ENCODE measurements at places on chromosomes 7 and 10.
A peak's percentile ranks its signal among the peaks of the same experiment; 100 is the strongest.

- no peak for DNase-seq
Measured at GRCh38 chr10:122112021-122112616, 123.2 kb downstream of the TACC2 start.

DNA sequence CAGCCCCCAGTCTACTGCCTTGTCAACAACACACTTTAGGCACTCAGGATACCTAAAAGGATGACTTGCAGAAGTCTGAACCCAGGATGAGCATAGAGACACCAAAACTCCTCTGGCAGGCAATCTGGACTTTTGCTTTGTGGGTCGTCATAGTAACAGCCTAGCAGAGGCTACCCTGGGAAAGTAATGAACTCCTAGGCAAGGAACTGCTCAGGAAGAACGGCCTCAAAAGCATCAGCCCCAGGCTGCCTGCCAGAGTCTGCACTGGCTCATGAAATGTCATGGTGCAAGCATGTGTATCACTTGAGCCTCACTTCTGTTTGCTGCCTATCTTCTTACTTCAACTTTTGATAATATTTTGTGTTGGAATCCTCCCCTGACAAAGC lies 715.1 kb downstream of the GRID1 start:
- DNase-seq, result no peak

- DNase-seq, result no peak
Measured at GRCh38 chr10:31618541-31619291, 299.7 kb downstream of the ZEB1 start.

- peak; percentile 5 for DNase-seq
Measured at GRCh38 chr7:26101361-26102151, 50.4 kb upstream of the NFE2L3 start.

DNA sequence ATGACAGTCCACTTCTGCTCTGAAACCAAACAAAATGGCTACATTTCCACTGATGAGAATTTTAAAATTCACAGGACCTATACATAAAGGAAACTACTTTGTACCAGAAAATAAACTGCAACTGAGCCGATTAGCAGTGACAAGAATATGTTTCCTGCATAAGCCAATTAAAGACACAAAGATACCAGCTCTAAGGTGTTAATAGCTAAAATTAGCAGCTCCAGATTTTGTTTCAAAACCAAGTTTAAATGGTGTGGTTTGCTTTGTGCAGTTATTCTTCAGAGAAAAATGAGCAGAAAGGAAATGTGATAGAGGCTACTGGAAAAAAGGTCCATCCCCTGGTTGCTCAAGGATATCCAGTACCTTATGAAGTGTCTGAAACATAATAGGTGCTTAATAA lies 123.2 kb downstream of the ANK3 start:
- DNase-seq, result no peak

GRCh38 chr7:145644426-145645134 lies 472.0 kb upstream of the CNTNAP2 start:
- DNase-seq, result no peak

- no peak for DNase-seq
Measured at GRCh38 chr10:7666253-7667023, at the start of gene ITIH5. TSS of gene ITIH5 (minus strand) at chr10:7666966. CDS start at chr10:7666892, 74 bp downstream.

- DNase-seq, result no peak
Measured at GRCh38 chr7:22361795-22362194, 4.8 kb upstream of the RAPGEF5 start.

- DNase-seq, result no peak
Measured at GRCh38 chr7:76333511-76334101, 25.2 kb downstream of the YWHAG start.

DNA sequence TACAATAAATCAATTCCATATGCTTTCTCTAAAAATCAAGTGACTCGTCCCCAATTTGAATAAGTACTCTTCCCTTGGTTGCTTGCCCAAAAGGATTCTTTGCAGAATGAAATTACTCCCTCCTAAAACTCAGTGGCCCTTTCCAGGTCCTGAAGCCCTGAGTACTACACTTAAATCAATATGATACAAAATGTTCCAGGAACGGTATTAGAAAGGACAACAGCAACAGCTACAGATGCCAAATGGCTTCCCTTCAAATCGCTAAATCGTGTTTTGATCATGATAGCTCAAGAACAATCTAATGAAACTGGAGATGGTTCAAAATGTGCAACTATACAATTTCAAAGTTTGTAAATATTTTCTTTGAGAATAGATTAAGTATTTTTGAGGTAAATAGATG lies 59.4 kb downstream of the TPK1 start:
- no peak for DNase-seq

DNA sequence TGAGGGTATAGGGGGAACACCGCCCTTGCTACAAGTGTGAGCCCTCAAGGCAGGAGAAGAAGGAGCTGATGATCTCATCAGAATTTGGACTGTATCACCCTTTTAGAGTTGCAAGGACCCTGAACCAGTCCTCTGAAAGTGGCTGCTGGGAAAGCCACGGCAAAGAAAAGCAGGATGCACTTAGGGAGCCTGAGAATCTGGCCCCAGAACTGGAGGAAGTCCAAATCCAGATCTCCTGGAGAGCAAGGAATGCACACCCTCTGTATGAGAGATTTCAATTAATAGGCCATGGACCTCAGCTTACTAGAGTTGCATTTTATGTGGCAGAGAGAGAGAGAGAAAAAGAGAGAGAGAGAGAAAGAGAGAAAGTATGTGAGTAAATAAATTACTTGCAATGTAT lies 662.9 kb downstream of the CCSER2 start:
- DNase-seq, result no peak

- DNase-seq, result no peak
Measured at GRCh38 chr10:91219371-91220193, 881 bp upstream of the PCGF5 start.

DNA sequence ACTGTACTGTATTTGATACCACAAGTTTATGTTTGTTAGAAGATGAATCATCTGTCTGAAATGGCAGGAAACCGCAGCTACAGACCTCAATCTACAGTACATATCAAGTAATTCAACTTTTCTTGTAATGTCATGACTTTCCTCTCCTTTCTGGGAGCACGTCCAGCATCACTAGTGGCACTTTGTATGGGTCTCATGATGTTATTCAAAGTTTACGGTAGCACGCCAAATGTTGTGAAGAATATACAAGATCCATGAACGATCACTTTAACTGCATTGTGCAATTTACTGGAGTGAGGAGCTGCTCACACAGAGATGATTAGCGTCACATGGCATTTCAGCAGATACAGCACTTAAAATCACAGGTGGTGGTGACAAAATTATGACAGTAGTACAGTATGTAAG lies 257.8 kb upstream of the GNAI1 start:
- no peak for DNase-seq

DNA sequence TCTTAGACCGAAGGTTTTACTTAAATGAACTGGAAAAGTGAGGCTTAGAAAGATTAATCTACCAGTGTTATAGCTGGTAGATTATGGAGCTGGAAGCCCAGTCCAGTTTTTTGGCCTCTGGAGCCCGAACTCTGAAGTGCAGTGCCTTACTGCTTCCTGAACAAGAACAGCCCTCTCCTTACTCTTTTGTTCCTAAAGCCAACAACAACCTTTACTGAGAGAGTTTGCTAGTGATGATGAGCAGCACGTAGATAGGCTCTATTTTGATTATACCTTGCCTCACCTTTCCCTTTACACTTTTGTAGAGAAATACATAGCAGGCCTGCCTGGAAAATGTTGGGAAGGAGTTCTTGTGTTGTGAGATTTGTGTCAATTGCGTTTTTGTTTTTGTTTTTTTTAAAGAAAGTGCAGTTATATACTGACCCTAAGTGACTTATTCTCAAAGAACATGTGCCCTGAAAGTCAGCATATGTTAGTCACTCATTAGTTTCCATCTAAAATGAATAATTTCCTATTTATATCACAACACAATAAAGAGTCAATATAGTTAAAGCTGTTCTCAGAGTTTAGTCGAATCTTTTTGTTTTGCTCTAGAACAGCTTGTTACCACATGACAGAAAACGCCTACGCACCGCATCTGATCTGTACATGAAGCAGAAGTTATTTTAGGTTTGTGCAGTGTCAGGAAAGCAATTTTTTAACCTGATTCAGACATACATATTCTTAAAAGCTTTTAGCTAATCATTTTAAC lies 33.0 kb downstream of the PLEKHA1 start:
- no peak for DNase-seq

GRCh38 chr10:4266416-4267085 lies 481.5 kb upstream of the KLF6 start:
- no peak for DNase-seq

DNA sequence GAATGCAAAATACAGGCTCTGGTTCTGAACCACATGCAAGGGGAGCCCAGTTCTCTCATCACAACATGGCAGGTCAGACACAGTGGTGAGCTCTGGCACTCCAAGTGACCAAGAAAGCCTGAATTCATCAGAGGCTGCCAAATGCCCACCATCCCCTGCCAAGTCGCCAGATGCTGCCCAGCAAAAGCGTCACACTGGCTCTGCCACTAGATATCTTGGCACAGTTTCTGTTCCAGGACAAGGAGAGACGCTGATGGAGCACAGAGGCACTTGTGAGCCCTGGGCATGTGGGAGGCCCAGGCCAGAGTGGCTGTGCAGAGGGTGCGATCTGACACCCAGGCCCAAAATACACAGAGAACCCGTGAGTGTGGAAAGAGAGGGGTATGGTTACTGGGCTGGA lies 57.8 kb downstream of the GAD2 start:
- DNase-seq, result no peak

DNA sequence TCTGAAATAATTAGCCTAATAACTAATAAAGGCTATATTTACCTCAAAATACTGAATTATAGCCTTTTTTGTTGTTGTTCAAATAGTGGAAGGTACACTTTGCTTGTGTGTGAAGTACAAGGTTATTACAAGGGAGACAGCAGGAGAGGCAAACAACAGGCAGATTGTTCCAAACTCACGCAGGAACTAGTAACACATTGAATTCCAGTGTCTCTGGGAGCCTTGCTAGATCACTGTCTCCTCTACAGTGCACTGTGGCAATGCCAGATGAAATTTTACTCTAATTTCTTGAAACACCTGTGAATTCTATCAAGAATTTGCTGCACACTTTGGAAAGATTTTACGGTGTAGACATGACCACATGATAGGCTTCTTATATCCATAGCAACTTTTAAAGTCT lies 112.6 kb downstream of the MDFIC start:
- DNase-seq, result no peak

GRCh38 chr7:42405782-42406181 lies 168.8 kb upstream of the GLI3 start:
- DNase-seq, result no peak

- DNase-seq, result no peak
Measured at GRCh38 chr7:36188906-36189305, 35.9 kb downstream of the EEPD1 start.

- no peak for DNase-seq
Measured at GRCh38 chr10:14072541-14072940, 258.2 kb downstream of the FRMD4A start.

DNA sequence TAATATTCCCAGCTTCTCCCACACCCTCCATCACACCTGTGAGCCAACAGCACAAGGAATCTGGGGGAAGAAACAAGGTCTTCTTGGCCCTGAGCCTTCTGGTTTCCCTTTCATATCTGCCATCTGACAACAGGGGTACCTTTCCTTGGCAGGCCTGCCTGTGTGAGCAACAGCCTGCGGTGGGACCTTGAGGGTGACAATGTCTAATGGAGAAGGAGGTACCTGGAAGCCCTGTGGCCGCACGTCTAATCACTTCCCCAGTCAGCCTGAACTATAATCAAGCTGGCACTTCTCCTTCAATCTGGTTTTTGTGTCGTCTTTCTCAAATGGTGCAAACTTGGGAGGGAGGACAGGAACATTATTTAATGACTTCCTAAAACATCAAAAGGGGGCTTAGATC lies 41.2 kb downstream of the NRCAM start:
- DNase-seq, result no peak

DNA sequence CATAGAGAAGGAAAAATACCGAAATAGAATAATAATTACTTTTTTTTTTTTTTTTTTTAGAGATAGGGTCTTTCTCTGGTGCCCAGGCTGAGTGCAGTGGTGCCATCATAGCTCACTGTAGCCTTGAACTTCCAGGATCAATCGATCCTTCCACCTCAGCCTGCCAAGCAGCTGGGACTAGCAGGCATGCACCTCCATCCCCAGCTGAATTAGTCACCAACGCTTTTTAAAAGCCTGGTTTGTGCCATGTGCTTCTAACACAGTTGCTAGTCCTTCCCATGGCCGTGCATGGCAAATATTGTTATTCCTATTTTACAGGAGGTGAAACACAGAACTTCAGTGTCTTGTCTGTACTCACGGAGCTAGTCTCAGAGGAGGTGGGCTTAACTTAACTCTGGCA lies 23.2 kb downstream of the LYZL2 start:
- DNase-seq, result no peak

- DNase-seq, result no peak
Measured at GRCh38 chr10:94010886-94011285, 17.2 kb downstream of the PLCE1 start.

GRCh38 chr10:43808136-43808535 lies 159.5 kb upstream of the ZNF32 start:
- DNase-seq, result no peak

DNA sequence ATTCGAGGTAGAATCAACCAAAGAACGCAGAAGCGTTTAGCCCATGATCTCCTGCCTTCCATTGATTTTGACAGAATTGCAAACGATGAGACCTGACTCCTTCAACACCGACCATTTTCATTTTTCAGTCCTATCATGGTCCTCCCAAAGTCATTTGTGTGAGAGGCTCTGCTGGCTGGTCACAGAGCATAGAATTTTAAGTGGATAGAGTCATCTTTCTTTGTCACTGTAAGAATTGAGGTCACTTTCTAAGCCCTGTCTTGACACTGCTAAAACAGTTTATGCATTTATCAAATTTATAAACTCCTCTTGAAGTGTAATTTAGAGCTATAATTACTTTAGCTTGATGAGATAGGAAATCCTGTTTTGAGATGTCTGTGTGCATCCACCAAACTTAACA lies 72.0 kb downstream of the UBE3C start:
- DNase-seq, result no peak

DNA sequence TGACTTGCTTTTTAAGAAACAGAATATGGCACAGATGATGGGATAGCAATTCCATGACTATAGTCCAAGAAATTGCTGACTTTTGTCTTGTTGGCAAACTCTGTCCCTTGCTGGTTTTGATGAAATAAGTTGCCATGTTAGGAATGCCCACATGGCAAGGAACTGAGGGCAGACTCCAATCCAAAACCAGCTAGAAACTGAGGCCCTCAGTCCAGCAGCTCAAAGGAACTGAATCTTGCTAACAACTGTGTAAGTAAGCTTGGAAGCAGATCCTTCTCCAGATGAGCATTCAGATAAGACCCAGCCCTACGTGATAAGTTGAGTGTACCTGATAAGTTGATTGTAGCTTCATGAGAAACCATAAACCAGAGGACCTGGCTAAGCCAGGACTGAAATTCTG lies 64.3 kb upstream of the BMPER start:
- DNase-seq, result no peak

DNA sequence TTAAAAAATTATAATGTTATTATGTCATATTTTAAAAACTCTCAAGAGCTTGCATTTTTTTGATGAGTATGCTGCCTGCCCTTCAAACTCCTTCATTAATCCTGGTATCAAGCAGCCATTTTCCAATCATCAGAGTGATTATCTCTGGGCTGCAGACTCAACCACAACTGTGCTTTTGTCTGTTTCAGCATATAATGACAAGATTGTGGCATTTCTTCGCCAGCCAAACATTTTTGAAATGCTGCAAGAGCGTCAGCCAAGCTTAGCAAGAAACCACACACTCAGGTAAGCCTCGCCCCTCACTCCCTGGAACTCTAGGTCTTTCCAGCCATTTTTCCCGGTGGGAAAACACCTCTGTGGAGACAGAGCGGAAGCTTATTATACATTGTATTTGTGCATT lies 90.0 kb upstream of the STK17A start:
- no peak for DNase-seq

GRCh38 chr10:112361951-112362751 lies 11.8 kb upstream of the ACSL5 start:
- DNase-seq, result no peak
